ENCODE measurements at places on chromosomes 4 and X.

- DNase-seq, result no peak
Measured at GRCh38 chrX:51776851-51777250, 33.6 kb downstream of the GSPT2 start.

- DNase-seq, result peak; percentile 68
Measured at GRCh38 chr4:159048166-159048886, 54.6 kb upstream of the RAPGEF2 start.

DNA sequence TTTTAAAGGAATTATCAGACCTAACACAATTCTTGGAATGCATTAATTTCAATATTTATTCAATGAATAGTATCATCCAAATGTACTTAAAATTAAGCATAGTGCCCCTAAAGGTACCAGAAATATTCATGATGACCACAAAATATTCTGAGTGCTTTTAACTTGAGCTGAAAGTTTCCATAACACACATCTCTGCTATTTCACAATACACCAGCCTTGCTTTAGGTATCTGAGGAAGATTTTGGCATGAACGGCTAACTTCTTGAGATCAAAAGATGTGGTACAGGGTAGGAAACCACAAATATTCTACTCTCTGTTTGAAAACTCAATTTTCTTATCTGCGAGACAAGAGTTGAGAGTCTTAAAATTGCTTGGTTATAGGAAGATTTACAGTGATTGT lies 538.3 kb upstream of the PCDH7 start:
- no peak for DNase-seq

- no peak for DNase-seq
Measured at GRCh38 chr4:140612357-140612756, 43.6 kb upstream of the UCP1 start.

DNA sequence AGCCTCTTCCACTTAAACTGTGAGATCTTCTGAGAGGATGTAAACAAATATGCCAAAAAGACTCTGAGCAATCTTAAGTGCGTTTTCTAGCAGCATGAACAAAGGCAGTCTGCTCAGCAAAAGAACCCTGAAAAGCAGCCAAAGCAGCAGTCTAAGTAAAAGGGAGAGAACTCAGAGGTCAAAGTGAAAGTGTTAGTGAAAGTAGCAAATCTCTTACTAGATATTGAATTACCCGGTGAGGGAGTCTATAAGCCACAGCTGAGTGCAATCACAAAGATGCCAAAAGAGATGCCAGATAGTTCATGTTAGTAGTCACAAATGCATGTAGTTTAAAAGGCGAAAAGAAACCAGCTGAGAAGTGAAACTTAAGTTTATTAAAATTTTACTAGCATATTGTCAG lies 7.9 kb upstream of the GNRHR start:
- no peak for DNase-seq

- DNase-seq, result no peak
Measured at GRCh38 chrX:9188117-9188516, 154.2 kb upstream of the FAM9B start.

- no peak for DNase-seq
Measured at GRCh38 chrX:105475801-105476200, 255.3 kb upstream of the TEX13A start.

GRCh38 chr4:161291222-161291621 lies 872.6 kb downstream of the FSTL5 start:
- DNase-seq, result no peak

DNA sequence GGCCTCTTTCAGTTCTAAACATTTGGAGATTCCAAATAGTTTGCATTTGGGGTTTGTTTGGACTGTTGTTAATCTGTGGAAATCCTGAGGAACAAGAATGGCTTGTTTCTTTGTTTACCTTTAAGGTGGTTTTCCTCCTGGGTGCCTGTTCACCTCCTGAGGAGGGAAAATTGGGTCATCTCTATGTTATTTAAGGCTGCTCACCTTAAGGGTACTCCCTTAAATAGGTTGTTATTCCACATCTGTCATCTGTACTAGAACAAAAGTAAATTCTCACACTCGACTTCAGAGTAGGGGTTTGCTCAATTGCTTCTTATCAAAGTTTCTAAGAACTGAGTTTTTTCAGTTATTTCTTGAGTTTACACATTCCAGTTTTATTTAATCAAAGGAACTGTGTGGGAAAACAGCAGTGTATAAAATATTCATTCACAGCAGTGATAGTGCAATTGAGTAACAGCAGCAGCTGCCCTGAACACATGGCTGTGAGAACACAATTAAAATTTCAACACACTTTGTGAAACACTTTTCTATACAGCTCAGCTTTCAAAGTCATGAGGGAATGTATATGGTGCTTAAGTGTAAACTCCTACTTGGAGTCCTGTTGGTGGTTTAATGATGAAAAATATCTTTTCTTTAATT lies 238.5 kb upstream of the PGRMC2 start:
- DNase-seq, result no peak

DNA sequence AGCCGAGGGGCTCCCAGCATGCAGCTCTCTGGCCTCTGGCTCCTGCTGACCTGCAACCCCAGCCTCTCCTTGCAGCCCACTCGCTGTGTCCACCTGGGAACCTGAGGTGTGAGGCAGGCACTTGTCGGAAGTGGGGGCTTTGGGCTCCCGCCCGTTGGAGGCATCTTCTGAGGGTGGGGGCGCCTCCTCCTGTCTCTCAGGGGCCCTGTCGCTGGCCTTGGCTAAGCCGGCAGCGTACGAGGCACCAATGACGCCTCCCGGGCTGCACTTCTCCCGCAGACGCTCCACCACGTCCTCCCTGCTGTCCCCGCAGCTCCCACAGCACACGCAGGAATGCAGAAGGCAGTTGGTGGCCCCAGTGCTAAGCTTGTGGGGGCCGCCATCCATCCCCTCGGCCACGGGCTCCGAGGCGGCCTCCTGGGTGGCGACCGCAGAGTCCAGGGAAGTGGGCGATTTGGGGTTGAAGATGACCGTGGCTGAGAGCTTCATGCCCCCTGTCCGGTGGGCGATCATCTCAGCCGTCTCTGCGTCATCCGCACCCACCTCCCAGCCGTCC lies 42.5 kb upstream of the MXD4 start:
- DNase-seq, result no peak

DNA sequence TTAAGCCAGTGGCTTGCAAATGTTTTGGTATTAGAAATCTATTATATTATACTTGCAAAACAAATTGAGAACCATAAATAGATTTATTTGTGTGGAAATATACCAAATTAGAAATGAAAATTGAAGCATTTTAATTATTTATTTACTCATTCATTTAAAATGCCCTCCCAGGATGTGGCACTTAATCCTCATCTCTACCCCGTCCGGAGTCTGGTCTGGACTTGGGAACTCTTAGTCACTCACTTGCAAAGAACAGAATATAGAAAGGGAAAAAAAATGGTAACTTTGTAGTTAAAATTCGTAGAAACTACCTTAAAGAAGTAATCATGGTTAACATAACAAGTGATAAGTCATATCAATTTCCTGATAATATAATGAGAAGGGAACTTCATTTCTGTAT lies 775.9 kb upstream of the INTU start:
- DNase-seq, result no peak

GRCh38 chr4:31272331-31273061 lies 552.3 kb downstream of the PCDH7 start:
- no peak for DNase-seq

DNA sequence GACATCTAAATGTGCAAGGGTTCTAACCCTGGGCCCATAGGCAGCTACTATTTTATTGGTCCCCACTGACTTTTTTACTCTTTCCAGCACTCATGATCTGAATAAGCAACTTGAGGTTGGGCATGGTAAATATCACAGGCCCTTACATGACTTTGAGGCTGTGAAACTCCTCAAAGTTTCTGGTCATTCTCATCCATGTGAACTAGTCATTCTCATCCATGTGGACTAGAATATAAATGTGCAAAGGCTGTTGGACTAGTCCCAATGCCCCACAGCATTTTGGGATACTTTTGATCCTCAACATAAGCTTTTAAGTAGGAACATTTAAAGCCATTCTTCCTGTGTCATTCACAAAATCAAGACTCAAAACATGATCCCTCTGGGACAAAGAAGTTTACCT lies 290.7 kb upstream of the PPARGC1A start:
- DNase-seq, result no peak

GRCh38 chr4:71974681-71975080 lies 57.1 kb upstream of the NPFFR2 start:
- no peak for DNase-seq

DNA sequence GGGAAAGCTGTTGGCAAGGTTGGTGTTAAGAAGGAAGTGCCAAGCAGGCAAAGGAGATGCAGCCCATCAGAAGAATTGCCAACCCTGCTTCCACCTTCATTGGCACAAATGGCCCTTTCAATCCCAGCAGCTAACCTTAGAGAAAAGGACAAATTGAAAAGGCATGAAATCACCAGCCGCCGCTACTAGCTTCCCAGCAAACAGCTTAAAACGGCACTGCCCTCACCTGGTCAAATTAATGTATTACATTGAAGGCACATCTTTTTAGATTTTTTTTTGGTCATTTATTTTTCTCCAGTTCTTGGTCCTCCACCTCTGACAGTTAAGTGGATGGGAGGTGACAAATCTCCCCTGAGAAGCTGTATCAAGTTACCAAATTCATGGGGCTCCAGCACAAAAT lies 51.0 kb upstream of the NHSL2 start:
- no peak for DNase-seq

- DNase-seq, result no peak
Measured at GRCh38 chr4:87574996-87575395, 33.3 kb upstream of the DSPP start.

DNA sequence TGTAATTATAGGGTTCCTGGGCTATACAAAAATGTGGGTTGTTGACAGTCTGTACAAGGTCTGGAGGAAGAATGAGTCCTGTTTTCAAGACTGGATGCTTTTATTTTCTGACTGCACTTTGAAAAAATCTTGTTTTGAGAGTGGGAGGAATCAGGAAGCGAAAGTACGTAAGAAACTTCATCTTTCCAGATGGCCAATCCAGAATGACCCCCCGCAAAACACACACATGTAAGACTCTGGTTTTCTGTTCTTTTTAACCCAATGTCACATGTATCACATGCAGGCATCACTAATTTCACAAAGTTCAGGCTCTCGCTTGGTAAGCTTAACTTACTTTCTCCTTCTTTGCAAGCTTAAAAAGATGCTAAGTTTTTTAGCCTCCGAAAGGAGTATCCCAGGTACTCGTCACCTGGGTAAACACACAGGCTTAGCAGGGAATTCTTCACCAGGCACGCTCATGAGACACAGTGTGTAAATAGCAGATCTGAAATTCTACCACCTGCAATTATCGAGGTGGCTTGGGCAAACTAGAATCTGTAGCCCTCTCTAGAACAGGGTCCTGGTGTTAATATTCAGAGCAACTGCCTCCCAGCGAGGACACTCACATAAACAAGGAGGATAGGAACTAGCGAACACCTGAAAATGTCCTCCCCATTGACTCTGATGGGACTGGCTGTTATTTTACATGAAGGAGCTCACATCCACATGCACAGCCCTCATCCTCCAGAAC lies 90.7 kb downstream of the NSUN7 start:
- no peak for DNase-seq

DNA sequence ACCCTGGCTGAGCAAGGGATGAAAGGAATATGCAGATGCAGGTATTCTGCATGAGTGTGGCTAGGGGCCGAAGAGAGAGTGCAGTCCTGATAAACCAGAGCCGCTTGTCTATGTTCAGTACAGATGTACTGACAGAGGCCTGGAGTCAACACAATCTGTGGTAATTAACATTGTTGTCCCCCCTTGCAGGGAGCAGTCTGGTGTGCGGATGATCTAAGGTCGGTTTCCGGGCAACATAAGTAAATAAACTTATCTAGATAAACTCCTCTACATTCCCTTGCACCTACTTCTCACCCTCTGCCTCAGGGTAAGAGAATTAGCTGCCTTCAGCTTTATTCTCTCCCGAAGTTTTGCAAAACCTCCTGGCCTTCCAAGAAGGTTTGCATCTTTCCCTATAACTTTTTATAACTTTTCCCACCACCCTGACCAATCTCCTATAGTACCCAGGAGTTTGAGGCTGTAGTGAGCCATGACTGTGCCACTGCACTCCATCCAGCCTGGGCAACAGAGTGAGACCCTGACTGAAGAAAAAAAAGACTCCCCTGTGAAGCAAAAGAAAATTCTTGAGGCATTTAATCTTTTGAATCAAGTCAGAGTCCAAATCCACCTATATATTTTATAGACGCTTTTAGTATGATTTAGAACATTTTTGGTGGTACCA lies 26.6 kb downstream of the SNX25 start:
- no peak for DNase-seq

GRCh38 chr4:183971929-183972490 lies 66.9 kb downstream of the STOX2 start:
- DNase-seq, result no peak

GRCh38 chrX:1542994-1543725 lies 6.2 kb upstream of the P2RY8 start:
- no peak for DNase-seq

DNA sequence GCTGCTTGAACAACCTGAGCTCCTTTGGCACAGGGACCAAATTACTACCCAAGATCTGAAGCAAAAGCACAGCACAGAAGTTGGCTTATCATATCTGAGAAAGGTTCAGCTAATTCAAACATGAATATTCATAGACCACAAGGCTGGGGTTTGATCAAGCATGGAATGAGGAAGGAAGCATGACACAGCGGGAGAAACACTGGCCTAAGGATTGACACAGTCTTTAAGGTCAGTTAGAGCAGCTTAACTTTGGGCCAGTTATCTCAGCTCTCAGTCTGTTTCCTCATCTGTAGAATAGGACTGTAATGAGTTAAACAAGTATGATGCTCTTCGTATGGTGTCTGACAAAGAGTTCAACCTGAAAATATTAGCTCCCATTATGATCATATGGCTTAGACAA lies 88.5 kb upstream of the CBR4 start:
- DNase-seq, result no peak

Data from right forelimb (tissue), 1 donor.